ENCODE measurements at places on chromosomes 1 and 21.

DNA sequence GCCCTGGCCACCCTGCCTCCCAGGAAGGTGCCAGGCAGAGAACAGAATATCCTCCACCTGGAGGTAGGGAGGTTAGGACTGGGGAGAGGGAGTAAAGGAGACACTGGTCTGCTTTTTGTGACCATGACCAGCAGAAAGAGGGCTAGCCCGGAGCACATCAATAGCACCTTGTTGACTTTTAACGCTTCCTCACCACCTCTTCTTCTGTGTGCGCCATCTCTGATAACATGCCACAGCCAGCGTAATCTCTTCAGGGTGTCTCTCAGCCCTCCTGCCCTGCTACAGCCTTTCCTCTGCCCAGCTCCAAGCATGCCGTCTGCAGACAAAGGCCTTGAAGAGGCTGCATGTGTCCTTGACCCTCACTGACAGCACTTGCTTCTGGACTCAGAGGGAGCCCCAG lies 50.9 kb upstream of the GJA5 start:
- DNase-seq: no peak

- DNase-seq: no peak
These were observed 11.3 kb upstream of the ADGRB2 start for GRCh38 chr1:31775210-31775999.

- no peak for DNase-seq
These were observed 31.3 kb upstream of the AXDND1 start for GRCh38 chr1:179334440-179334839.

DNA sequence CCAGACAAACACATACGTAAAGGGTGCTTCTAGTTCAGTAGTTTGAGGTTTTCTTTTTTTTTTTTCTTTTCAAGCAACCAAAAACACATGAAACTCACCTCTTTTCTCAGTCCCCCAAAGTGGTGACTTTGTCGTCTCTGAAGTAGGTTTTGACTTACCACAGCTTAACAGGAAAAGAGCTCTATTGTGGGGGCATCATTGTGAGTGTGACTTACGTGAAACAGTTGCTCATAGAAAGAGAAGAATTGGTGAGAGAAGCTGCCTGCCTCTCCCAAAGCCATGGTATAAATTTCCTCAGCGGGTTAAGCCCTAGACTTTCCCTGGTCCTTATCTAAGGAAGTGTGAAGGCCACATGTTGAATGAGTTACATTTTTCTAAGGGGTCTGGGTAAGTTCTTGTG lies 11.9 kb downstream of the FASLG start:
- DNase-seq: peak; percentile 43

GRCh38 chr1:109191891-109192290 lies 21.8 kb upstream of the SARS1 start:
- DNase-seq: no peak

DNA sequence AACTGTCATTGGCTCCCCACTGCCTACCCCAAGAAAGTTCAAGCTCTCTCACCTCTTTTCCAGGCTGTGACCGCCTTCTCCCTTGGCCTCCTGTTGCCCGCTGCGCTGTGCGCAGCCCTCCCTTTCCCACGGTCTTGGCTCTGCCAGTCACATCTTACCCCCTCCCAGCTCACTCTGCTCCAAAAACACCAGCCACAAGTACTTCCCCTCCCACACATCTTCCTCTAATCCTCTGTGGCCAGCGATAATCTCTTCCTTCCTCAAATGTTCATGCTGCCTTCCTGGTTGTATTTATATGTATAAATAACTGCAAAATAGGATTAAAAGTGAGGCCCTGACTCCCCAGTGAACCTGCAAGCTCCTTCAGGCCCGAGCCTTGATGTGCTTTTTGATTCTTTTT lies 81.8 kb downstream of the AJAP1 start:
- no peak for DNase-seq

DNA sequence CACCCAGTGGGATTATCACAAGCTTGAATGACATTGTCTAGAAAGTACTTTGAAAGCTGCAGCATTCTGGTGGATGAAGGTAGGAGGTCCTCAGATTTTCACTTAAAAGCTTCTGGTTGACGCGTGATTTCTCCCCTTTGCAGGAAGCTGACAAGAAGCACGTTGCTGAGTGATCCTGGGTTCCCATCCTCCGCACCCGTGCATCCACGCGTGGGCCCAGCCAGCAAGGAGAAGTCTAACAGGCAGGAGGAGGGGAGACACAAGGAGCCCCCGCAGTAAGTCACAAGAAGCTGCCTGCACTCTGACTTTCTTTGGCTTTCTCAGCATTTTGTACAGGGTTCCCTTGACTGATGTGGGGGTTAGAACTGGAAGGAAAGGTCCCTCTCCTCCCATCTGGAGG lies 7.8 kb upstream of the B3GALT5 start:
- DNase-seq: no peak

DNA sequence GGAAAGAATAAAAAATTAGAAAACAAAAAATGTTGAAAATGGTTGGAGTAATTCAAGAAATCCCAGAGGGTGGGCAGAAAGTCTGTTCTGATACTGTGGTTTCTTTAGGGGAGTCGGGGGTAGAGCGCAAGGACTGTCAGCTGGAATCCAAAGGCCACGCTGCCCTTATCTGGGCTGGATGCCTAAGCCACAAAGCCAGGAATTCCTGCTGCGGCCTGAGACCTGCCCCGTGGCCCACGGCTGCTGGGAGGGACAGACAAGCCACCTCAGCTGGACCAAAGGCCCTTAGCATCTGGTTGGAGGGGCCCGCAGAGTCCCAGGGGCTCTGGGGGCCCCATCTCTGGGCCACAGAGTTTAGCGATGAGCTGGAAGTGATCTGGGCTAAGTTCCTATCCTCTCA lies 60.2 kb downstream of the DMRTB1 start:
- no peak for DNase-seq

Measured in naive thymus-derived CD8-positive, alpha-beta T cell (primary cell).